ENCODE measurements at places on chromosomes 11 and 22. TPM values are rescaled to one million over a fixed set of nuclear protein-coding genes. Genes with fewer than 3 reads are reported as not detected.

DNA sequence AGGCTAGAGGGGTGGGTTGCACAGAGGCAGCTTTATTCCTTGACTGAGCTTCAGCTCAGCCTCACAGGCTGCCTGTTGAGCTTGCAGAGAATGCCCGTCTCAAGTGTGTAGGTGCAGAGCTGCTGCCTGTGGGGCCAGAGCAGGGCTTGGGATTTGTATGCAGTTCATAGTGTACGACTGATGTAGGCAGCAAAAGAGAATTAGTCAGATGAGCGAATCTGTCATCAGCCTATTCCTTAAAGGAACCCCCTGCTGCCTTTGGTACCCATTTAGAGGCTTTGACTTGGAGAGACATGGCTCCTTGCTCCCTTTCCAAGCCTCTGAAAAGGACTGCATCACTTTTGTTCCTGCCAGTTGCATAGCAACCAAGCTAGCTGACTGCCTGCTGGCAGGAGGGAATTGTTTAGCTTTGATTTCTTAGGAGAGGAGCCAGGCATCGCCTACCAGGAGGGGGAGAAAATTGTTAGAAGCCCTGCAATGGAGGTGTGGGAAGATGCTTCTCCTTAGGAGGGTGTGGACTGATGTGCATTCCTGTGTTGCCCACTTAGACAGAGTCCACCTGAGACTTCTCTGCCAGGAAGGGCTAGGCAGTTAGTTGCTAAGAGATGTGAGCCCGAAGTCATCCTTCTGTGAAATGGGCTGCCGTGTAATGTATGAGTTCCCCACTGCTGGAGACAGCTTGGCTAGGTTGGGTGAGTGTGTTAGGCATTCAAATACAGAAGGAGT is 10.9 kb downstream of the ACO2 start:
- no peak for DNase-seq

DNA sequence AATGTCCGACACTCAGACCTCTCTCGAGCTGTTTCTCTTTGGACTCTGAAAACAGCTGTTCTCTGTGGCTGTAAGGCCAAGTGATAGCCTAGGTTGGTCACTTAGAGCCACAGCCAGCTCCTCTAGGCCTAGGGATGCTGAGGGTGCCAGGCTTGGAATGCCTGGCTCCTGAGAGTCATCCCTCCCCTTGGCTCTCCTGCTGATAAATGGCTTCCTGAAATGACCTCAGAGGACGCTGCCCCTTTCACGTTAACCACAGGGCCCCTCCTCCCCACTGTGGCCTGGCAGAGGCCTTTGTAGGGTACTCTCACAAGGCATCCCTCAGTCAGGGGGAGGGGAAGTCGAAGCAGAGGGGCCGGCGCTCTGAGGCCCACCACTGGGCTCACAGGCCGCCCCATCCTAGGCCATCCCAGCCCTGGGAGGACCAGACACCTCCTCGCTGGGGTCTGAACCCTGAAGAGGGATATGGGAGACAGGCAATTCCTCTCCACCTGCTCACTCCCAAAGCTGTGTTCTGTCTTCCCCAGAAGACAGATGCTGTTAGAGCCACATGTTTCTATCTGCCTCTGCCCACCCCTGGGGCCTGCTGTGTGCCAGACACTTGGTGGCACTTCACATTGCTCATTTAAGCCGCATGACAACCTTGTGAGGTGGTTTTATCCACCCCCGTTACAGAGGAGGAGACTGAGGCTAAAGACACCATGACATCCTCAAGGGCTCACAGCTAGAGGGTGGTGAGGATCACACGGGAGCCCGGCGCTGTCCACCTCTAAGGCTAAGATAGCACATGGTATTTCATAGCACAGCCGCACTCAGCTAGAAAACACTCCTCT is 50.9 kb downstream of the ARFGAP3 start:
- no peak for DNase-seq

GRCh38 chr22:21921184-21921721 is 31.4 kb downstream of the PPM1F start:
- DNase-seq = no peak

- no peak for DNase-seq
Observed at GRCh38 chr22:39936523-39937145, 23.6 kb upstream of the TMA7B start.

DNA sequence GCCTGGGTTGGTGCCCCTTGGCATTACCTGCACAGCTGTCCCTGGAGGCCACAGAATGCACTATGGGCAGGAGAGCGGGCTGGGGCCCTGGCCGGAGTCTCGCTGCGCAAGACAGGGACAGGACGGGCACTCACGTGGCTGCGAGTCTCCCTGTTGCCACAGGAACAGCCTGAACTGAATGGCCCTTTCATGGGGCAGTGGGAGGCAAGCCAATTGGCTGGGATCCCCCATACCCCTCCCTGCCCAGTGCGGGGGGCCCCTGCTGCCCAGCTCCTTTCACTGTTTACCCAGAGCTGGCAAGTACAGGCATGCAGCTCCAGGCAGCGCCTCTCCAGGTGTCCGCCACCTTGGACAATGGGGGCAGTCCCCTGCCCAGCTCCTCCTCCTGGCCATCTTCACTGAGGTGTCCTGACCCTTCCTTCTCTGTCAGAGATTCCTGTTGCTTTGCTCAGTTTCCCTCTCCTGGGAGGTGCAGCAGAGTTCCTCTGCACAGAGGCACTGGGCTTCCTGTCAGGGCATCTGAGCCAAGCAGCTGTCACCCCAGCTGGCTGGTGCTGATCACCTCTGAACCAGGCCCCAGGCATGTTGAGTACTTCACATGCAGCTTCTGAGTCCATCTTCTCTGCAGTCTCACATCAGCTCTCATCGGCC is 5.2 kb downstream of the USP2 start:
- DNase-seq = no peak

GRCh38 chr22:27022896-27023361 is 365.5 kb downstream of the MIAT start:
- no peak for DNase-seq

- DNase-seq = no peak
Observed at GRCh38 chr11:75632450-75632849, 36.4 kb downstream of the MAP6 start.

DNA sequence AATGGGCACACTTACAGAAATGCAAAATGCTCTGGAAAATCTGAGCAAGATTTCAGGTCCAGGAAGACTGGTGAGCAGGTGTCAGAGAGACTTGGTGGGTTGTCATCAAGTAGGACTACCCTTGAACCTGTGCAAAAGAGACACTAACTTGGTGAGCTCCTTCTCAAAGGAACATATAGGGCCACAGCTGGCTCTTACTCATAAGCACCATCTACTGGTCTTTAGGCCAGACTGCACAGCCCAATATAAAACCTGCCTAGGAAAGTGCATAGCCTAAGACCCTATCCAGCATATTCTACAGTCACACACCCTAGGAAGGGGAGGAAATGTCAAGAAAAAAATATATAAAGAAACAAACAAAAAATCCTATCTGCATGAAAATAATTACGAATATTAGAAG is 18.2 kb upstream of the OR10W1 start:
- no peak for DNase-seq

- DNase-seq = no peak
Observed at GRCh38 chr11:111795334-111795985, 29.3 kb upstream of the PPP2R1B start.

DNA sequence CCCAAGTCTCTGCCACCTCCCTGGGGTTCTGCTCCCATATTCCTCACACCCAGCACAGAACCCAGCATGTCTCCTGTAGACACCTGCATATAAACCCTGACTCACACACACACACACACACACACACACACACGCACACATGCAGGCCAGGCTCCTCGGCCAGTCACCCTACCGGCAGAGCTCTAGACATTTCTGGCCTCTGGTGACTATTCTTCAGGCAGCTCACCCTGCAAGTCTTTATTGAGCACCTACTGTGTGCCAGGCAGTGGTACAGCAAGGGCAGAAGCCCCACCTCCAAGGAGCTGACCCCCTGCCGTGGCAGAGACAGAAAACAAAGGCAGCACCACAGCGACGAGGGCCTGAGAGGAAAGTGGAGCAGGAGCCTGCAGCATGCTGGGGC is 50.3 kb downstream of the CDKN1C start:
- no peak for DNase-seq

DNA sequence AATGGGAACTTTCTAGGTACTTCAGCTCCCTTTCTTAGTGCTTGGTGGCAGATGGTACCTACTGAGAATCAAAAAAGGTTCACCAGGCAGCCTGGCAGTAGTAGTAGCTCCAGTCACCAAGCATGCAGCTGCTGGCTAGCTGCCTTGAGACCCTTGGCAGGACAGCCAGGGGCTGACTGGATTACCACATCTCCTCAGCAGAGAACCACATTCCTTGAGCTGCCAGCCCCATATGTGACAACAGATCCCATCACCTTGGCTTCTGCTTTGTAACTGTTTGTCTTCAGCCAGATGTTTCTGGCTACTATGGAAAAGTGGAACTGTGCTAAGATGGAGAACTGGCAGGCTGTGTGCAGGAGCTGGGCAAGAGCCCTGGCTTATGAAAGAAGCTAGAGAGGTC is 39.6 kb upstream of the CHRM4 start:
- DNase-seq = no peak

PDGFB gene
- not detected for polyA plus RNA-seq

VPREB1 gene
- not detected for polyA plus RNA-seq

LMNTD2 gene
- polyA plus RNA-seq = 0.51 TPM

CRELD2 gene
- 19.2 TPM for polyA plus RNA-seq

NLRP6 gene
- polyA plus RNA-seq = not detected

DNAJB7 gene
- polyA plus RNA-seq = 0.83 TPM

SCGB1D2 gene
- not detected for polyA plus RNA-seq

All from muscle of arm (tissue), 14 donors.